Nucleus accumbens (tissue), 56 donors: ENCODE measurements at places on chromosomes 7 and 10.

DNA sequence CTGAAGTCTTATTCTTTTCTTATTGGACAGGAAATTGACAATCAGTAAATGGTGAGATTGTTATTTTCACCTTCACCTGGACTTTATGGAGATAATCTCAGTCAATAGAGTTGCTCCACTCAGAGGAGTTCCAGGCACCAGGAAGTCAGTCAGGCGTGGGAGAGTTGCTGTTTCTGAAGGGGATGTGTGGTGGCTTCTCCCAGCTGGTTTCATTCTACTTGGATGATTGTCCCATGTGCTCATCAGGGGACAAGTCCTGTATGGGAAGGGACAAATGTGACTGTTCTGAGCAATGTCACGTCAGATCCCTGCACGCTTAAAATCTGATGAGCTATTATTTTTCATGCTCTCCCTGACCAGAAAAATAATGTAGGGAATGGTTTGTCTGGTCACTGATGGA is 222.5 kb upstream of the PITRM1 start:
- DNase-seq, result no peak

- no peak for DNase-seq
Measured at GRCh38 chr10:125092564-125093031, 67.8 kb downstream of the CTBP2 start.

GRCh38 chr7:122416336-122416735 is 111.8 kb upstream of the FEZF1 start:
- no peak for DNase-seq

DNA sequence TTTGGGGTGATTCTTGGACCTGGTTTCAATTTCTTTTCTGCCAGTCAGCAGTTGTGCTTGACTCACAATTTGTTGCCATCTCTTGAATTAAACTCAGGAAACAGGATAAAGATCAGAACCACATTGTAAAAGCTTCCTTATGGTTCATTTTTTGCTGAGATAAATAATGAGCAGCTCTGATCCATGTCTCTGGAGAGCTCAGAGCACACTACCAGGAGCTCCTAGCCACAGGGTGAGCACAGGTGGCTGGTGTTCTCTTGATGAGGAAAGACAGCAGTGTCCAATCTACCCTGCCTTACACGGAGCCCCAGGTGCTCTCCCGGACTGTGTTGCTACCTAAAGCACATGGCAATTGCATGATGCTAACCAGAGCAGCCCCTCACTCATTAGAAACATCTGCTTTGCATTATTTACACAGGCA is 17.2 kb upstream of the FAM170B start:
- no peak for DNase-seq

DNA sequence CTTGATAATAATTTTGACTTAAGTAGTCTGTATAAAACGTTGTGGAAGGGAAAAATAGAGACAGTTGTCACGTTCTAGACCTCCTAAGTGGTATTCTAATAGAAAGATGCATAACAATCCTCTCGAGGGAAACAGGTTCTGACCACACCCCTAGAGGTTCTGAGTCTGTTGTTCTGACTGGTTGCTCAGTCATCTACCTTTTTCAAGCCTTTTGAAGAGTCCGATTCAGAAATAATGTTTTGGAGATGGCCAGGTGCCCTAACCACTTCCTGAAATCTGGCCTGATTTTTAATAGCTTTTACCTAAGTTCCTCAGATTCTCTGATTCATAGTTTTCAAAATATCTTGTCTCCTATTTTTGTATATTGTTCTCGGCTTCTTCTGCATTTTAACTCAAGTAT is 175.6 kb downstream of the HDAC9 start:
- DNase-seq, result no peak

DNA sequence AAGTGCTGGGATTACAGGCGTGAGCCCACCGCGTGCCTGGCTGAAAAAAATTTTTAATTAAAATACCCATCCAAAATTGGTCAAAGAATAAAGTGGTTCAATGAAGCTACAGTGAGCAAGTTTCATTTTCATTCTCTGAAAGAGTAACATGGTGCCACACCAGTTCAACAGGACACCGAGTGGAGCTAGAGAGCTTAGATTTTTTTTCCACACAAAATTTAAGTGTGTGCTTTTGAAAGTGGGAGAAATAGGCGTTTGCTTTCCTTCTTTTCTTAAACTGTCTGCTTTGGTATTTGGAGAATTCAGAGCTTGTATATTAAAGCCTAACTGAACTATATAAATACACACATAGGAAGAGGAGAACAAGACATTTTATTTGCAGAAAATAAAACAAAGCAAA is 43.4 kb downstream of the BPGM start:
- no peak for DNase-seq

- no peak for DNase-seq
Measured at GRCh38 chr7:42227541-42227935, 9.5 kb downstream of the GLI3 start.

GRCh38 chr7:111753968-111754367 is 191.7 kb upstream of the IMMP2L start:
- DNase-seq, result no peak

GRCh38 chr10:63300801-63301200 is 165.0 kb downstream of the JMJD1C start:
- no peak for DNase-seq

- DNase-seq, result no peak
Measured at GRCh38 chr10:102208311-102209035, 17.6 kb upstream of the ELOVL3 start.

- no peak for DNase-seq
Measured at GRCh38 chr7:92506363-92506762, 22.0 kb downstream of the PEX1 start.
